ENCODE measurements at places on chromosomes 3 and 15.
A peak's percentile ranks its signal among the peaks of the same experiment; 100 is the strongest.

DNA sequence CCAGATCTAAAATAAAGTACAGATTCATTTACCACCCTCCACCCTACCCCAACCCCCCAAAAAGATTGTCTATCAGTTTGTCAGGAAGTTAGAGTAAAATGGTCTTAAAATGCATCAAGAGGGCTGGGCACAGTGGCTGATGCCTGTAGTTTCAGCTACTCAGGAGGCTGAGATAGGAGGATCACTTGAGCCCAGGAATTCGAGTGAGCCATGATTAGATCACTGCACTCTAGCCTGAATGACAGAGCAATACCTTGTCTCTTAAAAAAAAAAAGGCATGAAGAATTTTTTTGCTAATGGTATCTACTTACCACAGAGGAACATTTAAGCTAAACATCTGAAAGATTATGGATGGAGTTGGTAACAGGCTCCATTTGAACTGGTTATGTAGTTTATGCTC, 71.0 kb downstream of the RBM6 start:
- no peak for DNase-seq

DNA sequence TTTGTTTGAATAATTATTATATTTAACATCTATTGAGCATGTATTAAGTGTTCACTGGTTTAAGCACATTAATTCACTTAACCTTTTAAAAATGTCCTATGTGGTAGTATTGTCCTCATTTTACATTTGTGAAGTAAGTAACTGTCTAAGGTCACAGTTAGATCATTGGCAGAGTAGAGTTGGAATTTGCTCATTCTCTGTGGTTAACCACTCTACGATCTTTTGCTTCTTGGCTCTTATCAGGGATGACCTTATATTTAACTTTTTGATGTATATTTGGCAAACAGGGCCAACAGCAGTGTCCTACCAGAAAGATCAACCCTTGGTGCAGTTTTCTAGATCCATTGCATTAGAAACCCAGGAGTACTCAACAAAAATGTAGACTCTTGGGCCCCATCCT, 34.0 kb downstream of the PXK start:
- DNase-seq = no peak

DNA sequence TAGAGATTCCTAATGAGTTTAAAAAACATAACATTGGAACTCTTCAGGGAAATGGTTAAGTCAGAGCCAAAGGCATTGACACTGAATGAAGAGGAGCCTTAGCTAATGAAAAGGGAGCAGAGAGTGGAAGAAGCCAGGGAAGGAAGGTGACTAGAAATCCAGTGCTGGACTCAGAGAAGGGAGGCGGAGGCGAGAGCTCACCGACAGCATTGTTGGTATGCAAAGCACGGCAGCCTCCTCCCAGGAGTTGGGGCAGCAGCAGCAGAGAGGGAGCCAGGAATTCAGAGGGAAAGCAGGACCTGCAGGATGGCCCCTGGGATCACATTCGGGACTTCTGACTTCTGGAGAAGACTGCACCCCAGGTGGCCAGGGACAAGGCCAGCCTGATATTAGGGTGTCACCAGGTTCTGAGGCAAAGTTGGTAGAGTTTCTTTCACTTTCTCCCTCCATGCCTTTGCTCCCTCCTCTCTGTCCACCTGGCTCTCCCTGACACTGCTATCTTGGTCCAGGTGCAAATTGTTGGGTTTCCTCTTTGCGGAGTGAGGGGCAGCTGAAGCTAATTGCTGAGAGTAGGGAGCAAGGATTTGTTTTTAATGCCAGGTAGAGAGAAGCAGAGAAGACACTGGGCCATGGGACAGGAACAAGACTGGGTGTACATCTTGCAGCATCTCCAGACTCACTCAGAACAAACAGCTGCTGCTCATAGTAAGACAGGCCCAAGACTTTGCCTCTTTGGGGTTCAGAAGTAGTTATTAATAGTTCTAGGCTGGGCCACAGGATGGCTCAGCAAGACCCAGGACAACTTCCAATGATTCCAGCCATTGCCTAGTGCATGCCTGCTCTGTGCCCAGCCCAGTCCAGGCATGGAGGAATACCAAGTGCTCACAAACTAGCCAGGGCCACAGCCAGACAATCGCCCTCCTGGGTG, 157.9 kb downstream of the TLE3 start:
- DNase-seq = no peak

DNA sequence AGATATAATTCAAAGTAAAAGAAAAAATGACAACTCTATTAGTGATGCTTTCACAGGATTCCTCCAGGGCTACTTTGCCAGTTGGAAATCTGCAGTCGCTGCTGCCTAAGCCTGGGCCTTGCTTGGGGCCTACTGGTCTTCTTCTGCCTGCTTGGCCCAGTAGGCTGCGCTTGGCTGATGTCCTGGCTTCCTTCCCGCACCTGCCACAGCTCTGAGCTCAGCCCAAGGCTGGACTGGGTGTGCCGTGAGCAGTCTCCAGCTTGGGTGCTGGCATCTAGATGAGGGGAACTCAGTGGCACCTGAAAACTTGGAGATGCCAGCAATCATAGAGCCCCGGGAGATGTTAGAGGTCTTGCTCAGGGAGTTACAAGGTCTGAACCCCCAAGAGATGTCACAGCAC, 108.3 kb downstream of the BCHE start:
- no peak for DNase-seq

GRCh38 chr3:169668072-169668956, 4.8 kb upstream of the MECOM start:
- peak; percentile 57 for DNase-seq

GRCh38 chr3:28019740-28020139, 221.7 kb upstream of the CMC1 start:
- no peak for DNase-seq

GRCh38 chr15:95503640-95504225, 826.8 kb upstream of the NR2F2 start:
- no peak for DNase-seq

- no peak for DNase-seq
These were observed 47.1 kb downstream of the ERC2 start for GRCh38 chr3:56421205-56421604.

DNA sequence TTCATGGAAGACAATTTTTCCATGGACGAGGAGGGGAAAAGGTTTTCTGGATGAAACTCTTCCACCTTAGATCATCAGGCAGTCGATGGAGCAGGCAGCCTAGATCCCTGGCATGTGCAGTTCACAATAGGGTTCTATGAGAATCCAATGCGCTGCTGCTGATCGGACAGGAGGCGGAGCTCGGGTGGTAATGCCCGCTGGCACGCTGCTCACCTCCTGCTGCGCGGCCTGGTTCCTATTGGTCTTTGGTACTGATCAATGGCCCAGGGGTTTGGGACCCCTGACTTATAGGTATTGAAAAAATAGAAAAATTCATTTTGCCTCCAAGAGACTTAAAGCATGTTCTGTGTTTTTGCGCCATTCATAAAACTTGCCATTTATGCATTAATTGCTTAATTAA, 793.9 kb upstream of the NR2F2 start:
- DNase-seq = no peak
